ENCODE measurements at places on chromosomes 2 and 18.

- no peak for DNase-seq
These were observed 98.0 kb downstream of the ANKRD44 start for GRCh38 chr2:197212344-197213262.

DNA sequence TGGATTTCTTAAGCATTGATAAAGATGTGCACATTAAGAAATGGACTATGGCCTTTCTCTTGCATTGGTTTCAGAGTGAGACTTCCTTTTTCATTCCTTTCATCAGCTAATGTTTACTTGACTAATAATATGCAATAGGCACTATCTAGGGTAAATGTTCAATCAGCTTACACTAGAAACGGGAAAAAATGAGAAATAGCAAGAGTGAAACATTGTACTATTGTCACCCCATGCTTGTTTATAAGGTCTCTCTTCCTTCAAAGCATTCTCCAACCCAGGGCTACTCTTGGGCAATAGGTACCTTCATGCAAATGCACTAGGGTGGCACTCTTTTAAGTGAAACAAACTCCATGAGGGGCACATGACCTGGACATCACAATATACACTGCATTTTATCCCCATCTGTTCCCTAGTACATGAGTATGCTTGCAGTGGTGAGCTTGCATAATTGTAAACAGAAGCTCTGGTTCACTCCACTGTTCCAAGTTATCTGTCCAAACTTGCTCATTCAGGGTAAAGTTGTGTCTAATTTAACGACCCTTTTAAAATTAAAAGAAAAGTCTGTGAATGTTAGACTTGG is 402.3 kb downstream of the ERBB4 start:
- DNase-seq, result no peak

DNA sequence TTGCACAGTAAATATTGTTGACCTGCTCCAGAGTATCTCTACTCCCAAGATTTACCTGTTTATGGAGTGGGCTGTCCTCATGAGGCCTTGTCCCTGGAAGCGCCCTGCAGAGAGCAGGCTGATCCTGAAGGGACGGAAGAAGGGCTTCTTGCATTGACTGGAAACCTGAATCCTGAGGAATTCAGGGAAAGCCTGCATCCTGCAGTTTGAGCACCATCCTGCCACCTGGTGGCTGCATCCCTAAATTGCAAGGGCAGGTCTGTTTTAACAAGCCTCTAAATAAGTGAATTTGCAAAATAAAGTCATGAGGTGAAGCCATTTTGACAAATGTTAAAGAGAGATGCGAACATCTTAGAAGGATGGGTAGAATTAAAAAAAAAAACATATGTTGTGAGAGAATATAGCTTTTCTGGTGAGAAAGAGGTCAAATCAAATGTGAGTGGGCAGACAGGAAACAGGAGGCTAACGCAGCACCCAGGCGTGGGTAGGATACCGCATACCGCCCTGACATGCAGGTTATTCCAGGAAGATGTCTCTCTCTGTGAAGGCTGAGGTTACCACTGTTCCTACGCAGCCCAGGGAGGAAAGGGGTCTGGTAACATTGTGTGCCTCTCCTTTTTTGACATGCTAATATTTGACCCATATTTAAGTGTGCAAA is 754.9 kb downstream of the RNF144A start:
- peak; percentile 67 for DNase-seq

GRCh38 chr2:168471163-168471475 is 15.0 kb downstream of the CERS6 start:
- no peak for DNase-seq

Measured in stimulated activated CD8-positive, alpha-beta memory T cell treated with anti-CD3 and anti-CD28 coated beads, Interleukin-15, amount 100 ng/mL, for 48 hours (primary cell).